ENCODE measurements at places on chromosomes 1 and 21.

GRCh38 chr1:179840107-179840506 is 37.5 kb downstream of the TOR1AIP2 start:
- DNase-seq: no peak

GRCh38 chr1:112894010-112894292 is 62.0 kb downstream of the SLC16A1 start:
- no peak for DNase-seq

DNA sequence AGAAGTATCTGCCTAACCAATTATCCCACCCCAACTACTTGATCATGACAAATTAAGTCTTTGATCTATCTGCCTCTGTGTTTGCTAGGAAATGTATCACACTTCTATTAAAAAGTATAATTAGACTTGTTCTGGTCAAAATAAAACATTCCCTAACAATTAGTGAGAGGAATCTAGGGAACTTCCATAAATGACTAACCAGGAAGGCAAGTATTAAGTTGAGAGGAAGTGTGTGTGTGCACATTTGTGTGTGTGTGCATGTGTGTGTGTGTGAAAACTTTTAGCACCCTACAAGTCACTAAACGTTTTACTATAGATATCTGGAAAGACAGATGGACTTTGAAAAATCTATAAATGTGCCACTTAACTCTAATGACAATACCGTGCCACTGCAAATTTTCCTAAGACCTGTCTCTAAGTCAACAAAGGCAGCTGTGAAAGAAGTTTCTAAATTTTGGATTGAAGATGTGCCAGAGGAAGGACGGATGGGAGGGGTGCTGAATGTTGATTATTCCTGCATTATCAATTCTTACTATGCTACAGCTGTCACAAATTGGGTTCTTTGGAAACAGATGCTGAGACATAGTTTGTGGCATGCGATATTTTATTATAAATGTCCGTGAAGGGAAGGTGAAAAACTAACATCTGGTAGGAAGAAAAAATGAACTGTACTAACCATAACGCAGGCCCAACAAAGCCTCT is 567.1 kb downstream of the PTPRC start:
- no peak for DNase-seq

DNA sequence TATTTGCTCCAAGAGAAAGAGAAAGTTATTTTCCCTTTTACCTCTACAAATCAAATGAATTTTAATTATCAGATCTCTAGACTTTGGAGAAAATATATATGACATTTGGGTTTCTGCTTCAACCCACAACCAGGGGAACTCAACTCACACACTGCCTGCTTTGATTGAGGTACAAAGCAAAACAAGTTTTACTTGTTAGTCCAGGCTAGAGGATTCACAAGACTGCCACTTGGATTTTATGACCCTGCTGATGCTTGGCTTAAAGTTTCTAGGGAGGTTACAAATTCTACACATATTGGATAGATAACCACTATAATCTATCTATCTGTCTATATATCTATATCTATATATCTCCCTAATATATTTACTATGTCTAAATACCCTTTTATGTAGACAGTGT is 467.3 kb upstream of the RGS18 start:
- DNase-seq: no peak

DNA sequence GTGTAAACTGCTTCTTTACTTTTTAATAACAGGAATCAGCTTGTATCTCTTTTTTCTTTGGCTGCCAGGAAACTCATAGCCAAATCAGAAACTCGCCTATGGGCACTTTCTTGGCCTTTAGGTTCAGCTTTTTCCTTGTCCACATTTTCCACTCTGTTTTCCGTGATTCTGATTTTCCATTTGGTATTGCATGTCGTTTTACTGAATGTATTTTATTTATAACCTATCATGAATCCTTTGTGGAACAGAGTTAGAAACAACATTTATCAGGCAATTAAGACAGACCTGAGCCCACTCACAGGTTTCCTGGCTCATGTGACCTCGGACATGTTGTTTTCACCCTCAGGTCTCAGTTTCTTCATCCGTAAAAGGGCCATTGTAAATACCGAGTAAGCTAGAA is 5.3 kb upstream of the ECE1 start:
- DNase-seq: no peak

DNA sequence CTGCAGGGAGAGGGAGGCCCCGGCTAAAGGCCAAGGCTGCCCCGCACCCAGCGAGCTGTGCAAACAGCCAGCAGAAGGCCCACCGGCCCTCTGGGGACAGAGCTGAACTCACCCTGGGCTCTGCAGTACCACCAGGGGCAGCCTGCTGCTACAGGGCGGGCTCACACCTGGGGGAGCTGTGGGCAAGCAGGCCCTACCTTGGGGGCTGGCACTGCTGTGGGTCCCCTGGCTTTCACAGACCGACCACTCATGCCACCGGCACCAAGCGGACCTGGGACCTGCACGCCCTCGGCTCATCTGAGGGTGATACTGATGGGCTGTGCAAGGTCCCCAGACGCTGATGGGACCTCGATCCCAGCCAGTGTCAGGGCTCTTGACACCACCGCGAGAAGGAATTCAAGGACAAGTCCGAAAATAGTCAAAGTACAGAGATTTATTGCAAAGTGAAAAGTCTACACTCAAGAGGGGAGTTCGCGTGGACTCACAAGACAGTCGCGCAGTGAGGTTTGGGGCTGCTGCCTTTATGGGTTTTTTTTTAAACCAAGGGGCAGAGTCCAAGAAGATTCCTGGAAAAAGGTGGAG is 61.0 kb upstream of the ADARB1 start:
- DNase-seq: no peak

DNA sequence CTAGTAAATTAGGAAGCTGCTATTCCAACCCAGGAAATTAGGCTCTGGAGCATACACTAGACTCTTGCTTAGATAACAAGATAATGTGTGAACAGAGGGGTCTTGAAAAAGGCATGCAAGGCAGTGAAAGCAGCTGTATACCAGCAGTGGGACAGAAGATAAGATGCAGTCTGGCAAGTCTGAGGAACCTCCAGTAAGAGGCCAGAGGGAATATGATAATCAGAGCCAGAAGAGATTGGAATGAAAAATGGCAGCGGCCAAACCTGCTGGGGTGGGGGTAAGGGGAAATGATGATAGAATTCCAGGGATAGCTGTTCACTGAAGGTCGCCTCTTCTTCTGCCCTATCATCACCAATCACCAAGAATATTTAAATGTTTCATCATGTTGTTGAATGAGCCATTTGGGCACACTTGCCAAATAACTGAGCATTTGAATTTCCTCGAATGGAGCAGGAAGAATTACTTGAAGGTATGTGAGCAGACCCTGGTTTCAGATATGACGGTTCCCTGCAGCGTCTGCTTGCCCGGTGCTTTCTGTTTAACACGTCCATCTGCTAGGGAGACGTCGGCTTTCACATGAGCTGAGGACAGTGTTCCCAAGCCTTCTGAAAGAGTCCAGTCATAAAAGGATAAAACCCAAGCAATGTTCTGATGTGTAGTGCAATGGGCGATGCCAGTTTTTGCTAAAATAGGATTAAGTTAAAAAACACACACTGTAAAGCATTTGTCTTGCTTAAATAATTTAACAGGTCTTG is 173.3 kb downstream of the RWDD3 start:
- no peak for DNase-seq

GRCh38 chr1:244815600-244816099 is 19.8 kb upstream of the COX20 start:
- DNase-seq: no peak

GRCh38 chr1:22258698-22259097 is 115.8 kb upstream of the WNT4 start:
- DNase-seq: no peak

DNA sequence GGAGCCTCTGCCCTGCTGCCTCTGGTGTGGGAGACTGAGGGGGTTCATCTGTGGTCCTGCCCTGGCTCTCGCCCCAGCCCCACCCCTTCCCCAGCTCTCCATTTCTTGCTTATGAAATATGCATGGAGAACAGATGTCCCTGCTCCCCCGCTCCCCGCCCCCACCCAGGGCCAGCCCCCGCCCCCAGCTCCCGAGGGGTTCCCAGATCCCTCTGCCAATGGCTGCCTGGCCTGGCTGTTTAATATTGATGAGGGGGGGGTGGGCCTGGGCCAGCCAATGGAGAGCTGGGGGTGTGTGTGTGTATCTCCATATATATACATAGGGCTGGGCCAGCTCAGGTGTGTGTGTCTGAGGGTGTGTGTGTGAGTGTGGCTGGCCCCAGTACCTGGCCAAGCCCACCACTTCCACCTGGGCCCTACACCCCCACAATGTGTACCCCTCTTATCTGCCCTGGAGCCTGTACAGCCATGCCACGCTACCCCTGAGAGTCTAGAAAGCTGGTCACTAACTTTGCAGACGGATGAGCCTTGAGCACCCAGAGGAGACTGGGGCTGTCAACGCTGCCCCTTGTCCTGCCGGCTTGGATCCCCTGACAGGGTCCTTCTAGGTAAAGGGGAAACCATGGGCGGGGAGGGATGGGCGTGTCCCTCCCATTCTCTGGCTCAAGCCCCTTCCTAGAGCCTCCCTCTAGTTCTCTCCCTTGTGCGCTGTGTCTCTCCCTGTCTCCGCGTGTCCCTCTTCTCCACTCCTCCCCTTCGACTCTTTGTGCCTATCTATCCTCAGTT is at the start of gene NHLH1:
TSS of gene NHLH1 (plus strand) at position 341 of the 785 bp plus-strand sequence. CDS start 3,661 bp downstream, outside the sequence.
- no peak for DNase-seq

DNA sequence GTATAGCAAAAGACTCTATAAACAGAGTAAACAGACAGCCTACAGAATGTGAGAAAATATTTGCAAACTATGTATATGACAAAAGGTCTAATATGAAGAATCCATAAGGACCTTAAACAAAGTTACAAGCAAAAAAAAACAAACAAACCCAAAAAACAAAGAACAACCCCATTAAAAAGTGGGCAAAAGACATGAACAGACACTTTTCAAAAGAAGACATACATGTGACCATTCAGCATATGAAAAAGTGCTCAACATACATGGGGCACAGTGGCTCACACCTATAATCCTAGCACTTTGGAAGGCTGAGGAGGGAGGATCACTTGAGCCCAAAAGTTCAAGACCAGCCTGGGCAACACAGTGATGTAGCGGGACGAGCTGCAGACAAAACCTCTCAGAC is 17.9 kb upstream of the OR2B11 start:
- no peak for DNase-seq

GRCh38 chr1:228794173-228794572 is 58.9 kb downstream of the RHOU start:
- DNase-seq: no peak

- DNase-seq: no peak
Measured at GRCh38 chr1:95233319-95233736, 682 bp upstream of the RWDD3 start.

DNA sequence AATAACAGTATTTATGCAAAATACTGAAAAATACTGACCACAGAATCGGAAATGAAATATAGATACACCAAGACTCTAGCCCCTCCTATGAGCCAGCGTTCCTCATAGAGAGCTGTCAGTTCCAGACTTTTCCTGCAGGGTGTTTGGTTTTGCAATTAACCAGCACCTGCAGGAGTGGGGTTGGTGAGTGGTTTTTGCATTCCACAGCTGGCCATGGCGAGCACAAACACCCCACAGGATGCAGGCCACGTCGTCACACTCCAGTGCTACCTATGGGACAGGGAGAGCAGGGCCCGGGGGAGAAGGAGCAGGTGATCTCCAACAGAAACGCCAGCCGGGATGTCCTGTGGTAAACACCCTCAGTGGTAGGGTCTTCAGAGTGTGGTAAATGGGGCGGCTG is 94.1 kb downstream of the ERG start:
- no peak for DNase-seq

- DNase-seq: no peak
Measured at GRCh38 chr1:42757892-42758275, 8.9 kb downstream of the P3H1 start.

- no peak for DNase-seq
Measured at GRCh38 chr1:88741413-88741812, 57.3 kb downstream of the PKN2 start.

DNA sequence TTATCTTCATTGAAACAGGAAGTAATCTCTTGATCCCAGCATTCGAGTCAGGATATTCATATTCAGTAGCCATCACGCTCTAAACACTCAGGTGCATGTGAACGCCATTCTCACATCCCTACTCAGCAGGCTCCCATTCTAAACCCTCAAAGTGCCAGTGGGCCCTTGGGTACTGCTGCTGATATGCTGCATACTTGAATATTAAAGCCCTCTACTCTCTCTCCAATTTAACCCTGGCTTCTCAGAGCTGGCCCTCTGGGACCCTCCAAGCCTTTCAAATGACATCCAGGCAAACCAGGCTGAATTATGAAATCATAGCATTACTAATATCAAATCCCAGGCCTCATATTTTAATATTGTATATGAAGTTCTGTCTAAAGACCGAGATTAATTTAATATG is 468.2 kb downstream of the NUF2 start:
- no peak for DNase-seq

GRCh38 chr1:91830242-91831131 is 55.5 kb downstream of the TGFBR3 start:
- no peak for DNase-seq

DNA sequence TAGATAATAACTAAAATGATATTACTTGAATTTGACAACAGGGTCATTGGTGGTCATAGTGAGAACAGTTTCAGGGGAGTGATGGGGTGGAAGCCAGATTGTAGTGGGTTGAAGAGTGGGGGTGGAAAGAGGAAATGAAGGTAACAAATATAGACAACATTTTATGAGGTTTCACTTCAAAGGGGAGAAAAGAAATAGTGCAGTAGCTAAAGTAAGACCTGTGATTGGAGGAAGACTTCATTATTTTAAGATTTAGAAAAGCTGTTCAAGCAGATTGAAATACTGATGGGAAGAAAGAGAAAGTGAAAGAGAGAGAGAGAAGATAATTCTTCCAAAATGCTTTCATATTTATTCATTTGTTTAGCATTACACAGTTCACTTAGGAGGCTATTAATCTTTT is 52.0 kb upstream of the KCNA3 start:
- DNase-seq: no peak

- no peak for DNase-seq
Measured at GRCh38 chr1:156505679-156506298, 5.2 kb upstream of the MEF2D start.

GRCh38 chr1:190754666-190755065 is 277.0 kb upstream of the BRINP3 start:
- peak; percentile 55 for DNase-seq

DNA sequence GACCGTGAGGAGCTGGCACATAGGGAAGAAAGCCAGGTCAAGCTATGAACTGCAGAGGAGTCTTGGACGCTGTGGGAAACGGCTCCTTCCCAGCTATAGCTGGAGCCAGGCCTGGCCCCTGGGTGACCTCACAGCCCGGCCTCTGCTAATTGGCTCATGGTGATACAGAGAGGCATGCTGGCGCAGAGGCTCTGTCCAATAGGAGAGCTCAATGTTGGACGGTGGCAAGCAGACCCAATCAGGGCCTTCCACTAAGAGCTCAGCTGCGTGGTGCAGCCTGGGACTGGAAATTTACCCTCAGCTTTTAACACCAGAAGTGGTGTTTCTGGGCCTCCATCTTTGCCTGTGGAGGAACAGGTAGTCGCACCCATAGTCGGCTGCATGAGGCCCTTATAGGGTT is 64.4 kb upstream of the GRHL3 start:
- DNase-seq: no peak

DNA sequence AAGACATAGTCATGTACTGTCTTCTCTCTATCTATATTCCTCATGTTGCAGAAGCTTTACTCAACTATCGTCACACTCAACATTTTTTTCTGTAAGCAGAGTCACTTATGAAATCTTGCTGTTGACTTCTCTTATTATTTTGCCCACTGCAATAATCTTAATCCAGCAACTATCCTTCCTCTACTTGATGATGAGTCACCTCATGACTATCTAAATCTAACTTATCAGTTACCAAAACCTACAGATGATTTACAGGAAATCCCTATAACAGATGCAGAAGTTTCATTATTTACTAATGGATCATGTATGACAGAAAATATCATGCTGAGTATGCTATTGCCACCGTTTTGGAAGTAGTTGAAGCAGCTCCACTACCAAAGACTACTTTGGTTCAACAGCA is 378.9 kb downstream of the DUSP10 start:
- no peak for DNase-seq

GRCh38 chr1:248924696-248925532 is 18.9 kb downstream of the PGBD2 start:
- DNase-seq: no peak

Data from fibroblast of skin of left biceps (primary cell).